A549 treated with DMSO at 1 μM for 4 hours (cell line): ENCODE measurements at places on chromosomes 4 and X. TPM values are rescaled to one million over a fixed set of nuclear protein-coding genes. Genes with fewer than 3 reads are reported as not detected.

The ZCCHC18 gene
- 0.07 to 0.87 TPM (median 0.24 TPM) in 4 of 5 replicates, not detected in the other for total RNA-seq

The PI4K2B gene
- 5.5 to 9.8 TPM (median 7.5 TPM) in 5 replicates for total RNA-seq

The FREM3 gene
- total RNA-seq = not detected in 5 replicates

The MAGEC1 gene
- total RNA-seq = 0.02 to 0.16 TPM (median 0.04 TPM) in 4 of 5 replicates, not detected in the other

The SAGE1 gene
- 0.04 to 0.07 TPM (median 0.06 TPM) in 3 of 5 replicates, not detected in the others for total RNA-seq

The TMPRSS11F gene
- not detected in 5 replicates for total RNA-seq

The MGARP gene
- total RNA-seq = 0.47 to 0.85 TPM (median 0.82 TPM) in 5 replicates
